ENCODE measurements at places on chromosomes 4 and X.

DNA sequence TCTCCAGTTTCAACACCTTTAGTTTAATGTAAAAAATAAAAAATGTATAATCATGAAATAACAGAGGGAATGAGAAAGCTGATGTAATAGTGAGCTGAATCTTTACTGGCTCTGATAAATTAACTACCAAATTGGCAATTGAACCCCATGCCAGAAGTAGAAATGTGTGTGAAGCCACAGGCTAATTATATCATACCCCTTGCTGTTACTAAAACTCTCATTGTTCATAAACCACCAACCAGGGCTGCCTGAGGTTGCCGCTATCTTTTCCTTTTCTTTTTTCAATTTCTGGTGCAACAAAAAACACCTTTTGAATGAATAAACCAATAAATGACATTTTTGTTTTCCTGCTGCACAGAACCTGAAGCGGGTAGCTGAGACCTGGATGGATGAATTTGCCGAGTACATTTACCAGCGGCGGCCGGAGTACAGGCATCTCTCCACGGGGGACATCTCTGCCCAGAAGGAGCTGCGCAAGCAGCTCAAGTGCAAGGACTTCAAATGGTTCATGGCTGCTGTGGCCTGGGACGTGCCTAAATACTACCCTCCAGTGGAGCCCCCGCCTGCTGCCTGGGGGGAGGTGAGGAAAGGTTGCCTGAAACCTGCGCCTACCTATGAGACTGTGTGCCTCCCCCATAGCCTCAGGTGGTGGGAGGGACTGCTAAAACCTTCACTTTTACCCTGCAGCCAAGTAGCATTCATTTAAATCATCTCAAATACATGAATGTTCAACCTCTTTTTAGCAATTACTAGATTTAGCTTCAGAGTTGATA is 216.7 kb upstream of the GALNT7 start:
- no peak for DNase-seq

DNA sequence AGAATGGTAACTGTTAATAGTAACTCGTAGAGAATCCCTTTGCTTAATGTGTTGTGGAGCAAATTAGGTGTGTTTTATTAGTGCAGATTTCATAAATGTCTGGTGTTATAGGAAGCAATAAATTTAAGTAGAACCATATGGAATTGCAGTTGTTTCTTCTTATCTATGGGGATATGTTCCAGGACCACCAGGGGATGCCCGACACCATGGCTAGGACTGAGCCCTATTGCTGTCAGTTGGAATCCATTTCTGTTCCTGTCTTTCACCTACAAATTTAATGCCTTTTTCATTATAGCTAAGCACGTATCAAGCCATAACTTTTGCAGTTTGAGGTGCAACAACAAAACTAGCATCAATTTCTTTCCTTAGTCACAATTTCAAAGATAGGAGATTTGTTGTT is 72.5 kb downstream of the DDIT4L start:
- no peak for DNase-seq

DNA sequence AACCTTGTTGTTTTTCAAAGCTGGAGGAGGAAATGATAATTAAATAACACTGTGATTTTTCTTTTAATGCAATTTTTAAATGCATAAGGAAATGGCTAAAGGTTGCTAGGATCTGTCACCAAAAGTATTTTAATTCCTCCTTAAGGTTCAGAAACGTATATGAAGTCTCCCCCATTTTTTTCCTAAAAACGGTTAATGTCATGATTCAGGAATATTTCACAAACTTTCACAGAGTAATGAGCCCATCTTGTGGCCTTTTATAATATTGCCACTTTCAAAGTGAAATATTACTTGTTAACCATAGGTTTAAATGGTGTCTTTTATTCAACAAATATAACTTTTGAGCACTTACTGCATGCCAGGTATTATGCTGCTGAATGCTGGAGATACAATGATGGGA is 99.5 kb upstream of the USP38 start:
- peak; percentile 31 for DNase-seq

GRCh38 chr4:5991405-5991804 is 26.8 kb downstream of the C4orf50 start:
- no peak for DNase-seq

- no peak for DNase-seq
Measured at GRCh38 chr4:152776352-152776751, 3.2 kb downstream of the TIGD4 start.

GRCh38 chr4:31104043-31104442 is 383.9 kb downstream of the PCDH7 start:
- DNase-seq = no peak

GRCh38 chr4:65120287-65120686 is 550.0 kb downstream of the EPHA5 start:
- no peak for DNase-seq

- DNase-seq = no peak
Measured at GRCh38 chr4:6175426-6175825, 24.9 kb downstream of the JAKMIP1 start.

- DNase-seq = no peak
Measured at GRCh38 chr4:162767083-162767482, 399.6 kb downstream of the NAF1 start.

GRCh38 chr4:24557026-24558025 is 27.0 kb downstream of the DHX15 start:
- peak; percentile 44 for DNase-seq

- peak; percentile 38 for DNase-seq
Measured at GRCh38 chr4:74364652-74365491, at the start of gene EREG. EREG (plus strand) TSS chr4:74365145; CDS start chr4:74365309, 164 bp downstream.

DNA sequence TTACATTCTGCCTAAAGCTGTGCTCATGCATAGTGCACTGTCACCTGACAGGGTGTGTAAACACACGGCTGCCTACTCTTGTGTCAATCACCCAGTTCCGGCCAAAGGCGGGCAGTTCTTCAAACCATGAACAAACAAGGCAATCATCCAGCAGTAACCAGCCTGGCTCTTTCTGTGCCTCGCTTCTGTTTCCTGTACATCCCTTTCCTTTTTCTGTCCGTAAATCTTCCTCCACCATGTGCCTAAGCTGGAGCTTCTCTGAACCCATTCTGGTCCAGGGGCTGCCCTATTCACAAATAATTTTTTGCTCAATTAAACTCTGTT is 60.8 kb upstream of the CBR4 start:
- DNase-seq = peak; percentile 79

GRCh38 chr4:127055357-127055756 is 577.4 kb upstream of the INTU start:
- peak; percentile 79 for DNase-seq

DNA sequence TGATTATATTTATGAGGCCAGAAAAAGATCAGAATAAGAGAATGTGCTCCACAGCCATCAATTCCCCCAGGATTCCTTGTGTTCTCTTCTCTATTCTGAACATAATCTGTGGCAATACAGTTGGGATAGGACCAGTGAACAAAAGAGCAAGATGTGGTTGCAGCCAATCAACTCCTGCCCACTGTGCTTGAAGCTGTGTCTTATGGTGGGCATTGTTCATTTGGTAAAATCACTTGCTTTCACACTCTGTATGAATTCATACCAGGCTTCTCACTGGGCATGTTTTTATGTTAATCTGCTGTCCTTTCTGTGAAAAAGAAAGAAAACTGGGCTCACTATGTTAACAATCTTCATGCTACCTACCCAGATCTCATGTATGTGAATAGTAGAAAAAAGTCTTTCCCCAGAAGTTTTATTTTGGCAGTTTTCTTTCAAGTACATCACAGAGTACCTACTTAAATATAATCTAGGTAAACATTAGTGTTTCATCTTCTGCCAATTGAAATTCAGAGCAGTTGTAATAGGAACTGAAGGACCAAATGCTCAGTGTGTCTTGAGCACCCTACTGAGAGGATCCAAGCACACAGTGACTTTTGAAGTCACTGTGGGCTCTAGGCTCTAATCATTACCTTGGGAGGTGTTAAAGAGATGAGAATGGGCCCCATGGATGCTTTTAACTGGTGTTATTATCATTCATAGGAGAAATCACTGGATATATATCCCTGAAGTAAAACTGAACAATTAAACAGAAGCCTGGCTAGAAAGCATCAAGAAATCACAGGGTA is 429.2 kb upstream of the TRAM1L1 start:
- no peak for DNase-seq

DNA sequence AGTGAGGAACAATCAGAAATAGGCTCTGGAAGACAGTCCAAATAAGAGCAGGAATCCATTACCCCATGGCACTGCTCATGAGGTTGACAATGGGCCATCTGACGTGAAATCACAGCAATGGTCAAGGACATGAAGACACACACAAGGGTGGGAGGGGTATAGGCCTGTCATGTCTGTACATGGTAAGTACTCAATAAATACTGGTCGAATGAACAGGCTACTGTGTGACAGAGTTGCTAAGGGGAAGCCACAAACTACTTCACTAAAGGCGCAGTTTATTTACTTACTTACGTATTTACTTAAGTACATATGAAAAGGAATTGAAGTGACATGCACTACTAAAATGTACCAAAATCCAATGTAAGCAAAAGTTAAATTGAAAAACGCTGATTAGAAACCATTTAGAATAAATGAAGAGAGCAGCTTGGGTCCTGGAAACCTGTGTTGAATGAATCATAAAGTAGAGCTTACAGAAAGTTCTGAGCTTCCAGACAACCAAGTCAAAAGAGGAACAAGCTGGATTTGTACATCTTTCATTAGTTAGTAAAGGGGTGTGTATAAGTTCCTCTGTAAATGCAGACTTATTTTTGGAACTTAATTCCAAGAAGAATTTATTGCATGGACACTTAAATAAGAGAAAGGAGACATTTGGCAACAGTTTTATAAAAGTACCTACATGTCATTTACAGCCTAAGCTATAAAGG is 32.7 kb downstream of the ALPK1 start:
- no peak for DNase-seq

DNA sequence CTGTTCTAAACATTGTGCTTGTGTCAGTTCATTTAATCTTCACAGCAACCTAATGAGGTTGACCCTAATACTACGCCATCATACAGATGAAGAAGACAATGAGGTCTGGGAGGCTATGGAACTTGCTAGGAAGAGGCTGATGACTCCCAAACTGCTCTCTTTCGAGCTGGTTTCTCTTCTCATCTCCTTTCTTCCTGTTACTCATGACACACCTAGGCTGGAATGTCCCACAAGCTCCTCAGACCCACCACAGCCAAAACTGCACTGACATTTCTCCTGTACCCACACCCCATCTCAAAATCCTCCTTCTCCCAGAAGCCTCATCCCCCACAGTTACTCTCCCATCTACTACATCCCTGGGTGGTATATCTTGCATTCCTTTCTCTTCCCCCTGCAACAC is 27.4 kb upstream of the PJA1 start:
- DNase-seq = peak; percentile 48

- DNase-seq = peak; percentile 70
Measured at GRCh38 chrX:44873415-44874276, 658 bp downstream of the KDM6A start.

DNA sequence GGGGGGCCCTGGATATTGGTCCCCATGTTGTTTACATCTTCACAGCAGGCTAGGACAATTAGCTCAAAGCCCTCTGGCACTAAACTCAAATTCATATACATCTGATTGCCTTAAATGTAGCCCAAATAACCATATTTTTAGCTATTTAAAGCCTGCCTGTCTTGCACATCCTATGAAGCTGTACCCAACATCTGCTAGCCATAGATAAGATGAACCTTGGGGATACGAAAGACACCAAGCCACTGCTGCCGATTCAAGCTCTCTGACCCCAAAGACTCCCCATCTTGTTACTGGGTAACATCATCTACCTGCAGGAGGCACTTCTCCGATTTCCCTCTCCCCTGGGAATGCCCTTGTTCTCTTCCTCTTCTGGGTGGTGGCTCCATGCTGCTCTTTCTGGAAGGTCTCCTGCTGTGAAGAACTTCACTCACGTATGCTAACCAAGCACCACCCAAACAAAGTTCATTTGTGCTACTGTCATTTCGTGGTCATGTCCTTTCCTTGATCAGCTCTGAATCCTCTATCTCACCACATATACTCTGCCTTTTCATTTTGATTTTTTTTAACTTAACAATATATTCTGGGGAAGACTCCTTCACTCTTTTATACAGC is 107.7 kb upstream of the ATXN3L start:
- no peak for DNase-seq

- DNase-seq = peak; percentile 64
Measured at GRCh38 chrX:100673397-100673953, 29.5 kb downstream of the SRPX2 start.

GRCh38 chrX:137058339-137059127 is 24.7 kb upstream of the GPR101 start:
- no peak for DNase-seq

DNA sequence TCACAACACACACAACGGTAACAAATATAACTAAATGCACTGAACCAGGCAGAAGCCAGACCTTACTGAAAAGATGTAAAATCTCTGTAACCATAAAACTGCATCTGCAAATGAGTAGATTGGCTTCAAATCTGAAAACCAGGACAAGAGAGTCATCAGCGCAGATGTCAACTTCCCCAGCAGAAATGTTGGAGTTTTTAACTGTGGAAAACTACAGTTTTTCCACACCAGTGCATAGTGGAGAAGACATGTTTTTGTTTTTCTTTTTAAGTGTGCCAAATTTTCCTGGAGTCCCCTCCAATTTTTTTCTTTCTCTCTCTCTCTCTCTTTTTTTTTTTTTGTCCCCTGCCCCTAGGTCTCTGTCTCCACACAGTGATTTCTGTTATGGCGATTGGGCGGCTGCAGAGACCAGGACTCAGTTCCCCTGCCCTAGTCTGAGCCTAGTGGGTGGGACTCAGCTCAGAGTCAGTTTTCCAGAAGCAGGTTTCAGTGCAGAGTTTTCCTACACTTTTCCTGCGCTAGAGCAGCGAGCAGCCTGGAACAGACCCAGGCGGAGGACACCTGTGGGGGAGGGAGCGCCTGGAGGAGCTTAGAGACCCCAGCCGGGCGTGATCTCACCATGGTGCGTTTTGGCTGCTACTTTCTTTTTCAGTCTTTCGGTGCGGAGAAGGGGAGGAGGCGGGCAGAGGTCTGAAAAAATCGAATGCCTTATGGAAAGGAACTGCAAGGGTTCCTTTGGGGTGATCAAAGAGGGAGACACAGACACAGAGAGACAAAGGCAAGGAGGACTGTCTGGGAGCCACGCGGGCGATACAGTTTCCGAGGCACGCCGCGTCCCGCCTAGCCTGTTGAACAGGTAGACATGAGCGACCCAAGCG is at the start of gene GUCY1A1:
Gene GUCY1A1 (plus strand): TSS at position 505 of the 878 bp plus-strand sequence. CDS start 30,020 bp downstream, outside the sequence.
- peak; percentile 64 for DNase-seq

- peak; percentile 4 for DNase-seq
Measured at GRCh38 chr4:121898150-121898549, 27.9 kb upstream of the BBS7 start.

DNA sequence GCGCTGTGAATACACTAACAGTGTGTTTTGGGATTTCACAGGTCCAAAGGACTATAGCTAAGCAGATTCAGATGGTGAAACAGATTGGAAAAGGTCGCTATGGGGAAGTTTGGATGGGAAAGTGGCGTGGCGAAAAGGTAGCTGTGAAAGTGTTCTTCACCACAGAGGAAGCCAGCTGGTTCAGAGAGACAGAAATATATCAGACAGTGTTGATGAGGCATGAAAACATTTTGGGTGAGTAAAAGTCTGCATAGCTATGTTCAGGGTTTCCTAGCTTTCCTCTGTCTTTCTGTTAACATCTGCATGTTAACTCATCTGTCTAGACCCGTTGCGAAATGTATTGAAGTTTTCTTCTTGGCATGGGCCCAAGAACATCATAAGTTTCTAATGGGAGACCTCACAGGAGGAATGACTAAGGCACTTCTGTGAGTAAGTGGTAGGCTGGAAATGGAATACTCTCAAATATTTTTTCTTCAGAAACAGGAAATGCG is 372.1 kb downstream of the BMPR1B start:
- DNase-seq = peak; percentile 99
